Mucosa of gallbladder (tissue), 1 donor: ENCODE measurements at places on chromosomes 2 and 18.

DNA sequence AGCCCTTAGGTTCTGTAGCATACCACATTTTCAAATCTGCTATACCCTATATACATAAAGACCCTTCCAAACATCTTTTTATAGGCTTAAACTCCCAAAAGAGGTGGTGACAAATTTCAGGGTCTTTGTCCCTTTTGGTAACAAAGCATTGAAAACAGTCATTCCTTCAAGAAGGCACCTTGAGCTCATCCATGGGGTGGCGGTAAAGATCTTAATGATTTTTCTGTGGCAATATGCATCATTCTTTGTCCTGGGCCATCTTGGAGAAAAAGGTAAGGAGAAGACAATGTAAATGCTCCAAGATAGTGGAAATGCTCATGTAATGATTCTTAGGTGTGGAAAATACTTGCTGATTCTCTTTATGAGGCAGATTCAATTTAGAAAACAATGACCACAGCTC is 890.5 kb downstream of the CNTNAP5 start:
- no peak for DNase-seq

GRCh38 chr2:176018708-176019107 is 16.6 kb upstream of the LNPK start:
- DNase-seq, result no peak

DNA sequence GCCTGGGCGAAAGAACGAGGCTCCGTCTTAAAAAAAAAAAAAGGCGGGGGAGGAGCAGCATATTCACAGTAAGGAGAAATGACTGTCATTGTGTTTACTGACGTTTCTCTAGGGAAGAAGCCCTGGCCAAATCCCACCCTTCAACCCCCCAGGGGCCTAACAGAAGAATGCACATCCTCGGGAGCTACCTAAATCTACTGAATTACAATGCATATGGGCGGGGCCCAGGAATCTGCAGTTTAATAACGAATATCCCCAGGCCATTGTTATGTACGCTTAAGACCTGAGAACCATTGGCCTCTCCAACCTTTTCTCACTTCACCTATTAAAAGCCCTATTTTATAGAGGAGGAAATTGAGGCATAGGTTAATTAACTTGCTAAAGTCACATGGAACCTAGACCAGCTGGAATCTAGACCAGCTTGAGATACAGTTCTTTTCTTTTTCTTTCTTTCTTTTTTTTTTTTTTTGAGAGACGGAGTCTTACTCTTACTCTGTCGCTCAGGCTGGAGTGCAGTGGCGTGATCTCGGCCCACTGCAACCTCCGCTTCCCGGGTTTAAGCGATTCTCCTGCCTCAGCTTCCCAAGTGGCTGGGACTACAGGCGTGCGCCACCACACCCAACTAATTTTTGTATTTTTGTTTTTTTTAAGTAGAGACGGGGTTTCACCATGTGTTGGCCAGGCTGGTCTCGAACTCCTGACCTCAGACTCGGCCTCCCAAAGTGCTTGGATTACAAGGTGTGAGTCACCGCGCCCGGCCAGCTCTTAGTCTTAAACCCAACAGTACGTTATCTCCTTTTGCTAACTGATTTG is 708 bp upstream of the RIF1 start:
- no peak for DNase-seq

DNA sequence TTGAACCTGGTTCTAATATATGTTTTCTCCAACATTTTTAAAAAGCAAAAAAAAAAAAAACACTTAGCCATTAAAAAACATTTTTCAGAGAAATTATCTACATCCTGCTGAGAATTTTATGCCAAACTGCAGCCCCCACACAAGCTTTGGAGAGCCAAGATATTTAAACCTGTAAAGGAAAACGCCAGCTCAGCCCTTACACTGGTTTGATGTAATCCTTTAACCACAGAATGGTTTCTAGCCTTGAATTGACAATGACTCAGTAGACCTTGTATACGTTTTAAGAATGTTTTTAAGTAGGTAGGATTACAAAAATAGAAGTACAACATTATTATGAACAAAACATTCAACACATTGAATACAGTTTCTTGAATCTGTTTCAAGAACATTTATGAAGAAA is 113.6 kb downstream of the BABAM2 start:
- DNase-seq, result no peak

GRCh38 chr2:5691985-5692529 is at the start of gene SOX11:
TSS of gene SOX11 (plus strand) at chr2:5692384. CDS start at chr2:5692722, 338 bp downstream.
- DNase-seq, result peak; percentile 19

- peak; percentile 45 for DNase-seq
Observed at GRCh38 chr18:37577051-37577611, 11.5 kb upstream of the CELF4 start.

DNA sequence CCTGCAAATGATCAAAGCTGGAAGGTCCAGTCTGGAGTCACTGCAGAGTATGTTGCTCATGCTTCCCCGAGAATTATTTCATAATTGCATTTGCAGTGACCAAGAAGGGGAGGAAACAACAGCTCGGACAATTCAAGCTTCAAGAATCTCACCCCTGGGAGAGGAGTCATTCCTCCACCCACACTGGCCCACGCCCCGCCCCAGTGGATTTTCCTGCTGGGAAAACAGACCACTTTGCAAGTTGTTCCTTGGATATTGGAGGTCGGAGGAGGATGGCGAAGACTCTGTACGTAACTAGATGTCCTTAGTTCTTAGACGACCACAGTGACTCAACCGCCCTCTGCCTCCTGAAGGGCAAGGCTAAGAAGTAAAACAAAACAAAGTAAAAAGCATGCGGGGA is 159.4 kb downstream of the TPO start:
- DNase-seq, result no peak

DNA sequence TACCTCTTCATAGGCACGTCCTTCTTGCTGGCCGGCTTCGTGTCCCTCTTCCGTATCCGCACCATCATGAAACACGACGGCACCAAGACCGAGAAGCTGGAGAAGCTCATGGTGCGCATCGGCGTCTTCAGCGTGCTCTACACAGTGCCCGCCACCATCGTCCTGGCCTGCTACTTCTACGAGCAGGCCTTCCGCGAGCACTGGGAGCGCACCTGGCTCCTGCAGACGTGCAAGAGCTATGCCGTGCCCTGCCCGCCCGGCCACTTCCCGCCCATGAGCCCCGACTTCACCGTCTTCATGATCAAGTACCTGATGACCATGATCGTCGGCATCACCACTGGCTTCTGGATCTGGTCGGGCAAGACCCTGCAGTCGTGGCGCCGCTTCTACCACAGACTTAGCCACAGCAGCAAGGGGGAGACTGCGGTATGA is 2.3 kb downstream of the FZD7 start:
- DNase-seq, result no peak

- no peak for DNase-seq
Observed at GRCh38 chr18:64982414-64983055, 768.3 kb upstream of the CDH7 start.

- no peak for DNase-seq
Observed at GRCh38 chr2:50396298-50396631, 635.7 kb downstream of the NRXN1 start.

DNA sequence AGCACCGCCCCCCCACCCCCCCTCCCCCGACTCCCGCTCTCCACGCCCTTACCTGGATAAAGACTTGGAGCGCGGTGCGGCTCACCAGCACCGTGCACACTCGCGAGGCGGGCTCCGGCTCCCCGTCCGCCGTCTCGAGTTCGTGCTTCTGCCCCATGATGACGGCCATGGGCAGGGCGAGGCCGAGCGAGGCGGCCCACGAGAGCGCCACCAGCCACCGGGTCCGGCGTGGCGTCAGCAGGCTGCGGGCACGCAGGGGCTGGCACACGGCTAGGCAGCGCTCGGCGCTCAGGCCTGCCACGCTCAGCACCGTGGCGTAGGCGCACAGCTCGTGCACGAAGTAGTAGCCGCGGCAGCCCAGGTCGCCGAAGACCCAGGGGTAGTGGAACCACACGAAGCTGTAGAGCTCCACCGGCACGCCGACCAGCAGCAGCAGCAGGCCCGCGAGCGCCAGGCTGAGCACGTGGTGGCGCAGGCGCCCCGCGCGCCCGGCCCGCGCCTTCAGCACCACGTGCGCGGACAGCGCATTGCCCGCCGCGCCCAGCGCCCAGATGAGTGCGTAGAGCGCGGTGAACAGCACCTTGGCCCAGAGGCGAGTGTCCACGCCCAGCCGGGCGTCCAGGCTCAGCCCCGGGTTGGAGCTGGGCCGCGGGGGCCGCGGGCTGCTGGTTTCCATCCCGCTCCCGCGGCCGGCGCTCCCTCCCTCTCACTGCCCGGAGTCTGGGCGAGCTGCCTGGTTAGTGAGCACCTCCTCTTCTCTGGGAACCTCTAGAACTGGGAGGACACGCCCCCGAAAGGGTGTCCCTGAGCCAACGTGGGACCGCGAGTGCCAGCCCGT is at the start of gene NTSR2:
TSS of gene NTSR2 (minus strand) at position 742 of the 838 bp plus-strand sequence. CDS start at position 676, 66 bp downstream.
- peak; percentile 68 for DNase-seq

- no peak for DNase-seq
Observed at GRCh38 chr2:9781252-9781651, 62.0 kb upstream of the TAF1B start.

DNA sequence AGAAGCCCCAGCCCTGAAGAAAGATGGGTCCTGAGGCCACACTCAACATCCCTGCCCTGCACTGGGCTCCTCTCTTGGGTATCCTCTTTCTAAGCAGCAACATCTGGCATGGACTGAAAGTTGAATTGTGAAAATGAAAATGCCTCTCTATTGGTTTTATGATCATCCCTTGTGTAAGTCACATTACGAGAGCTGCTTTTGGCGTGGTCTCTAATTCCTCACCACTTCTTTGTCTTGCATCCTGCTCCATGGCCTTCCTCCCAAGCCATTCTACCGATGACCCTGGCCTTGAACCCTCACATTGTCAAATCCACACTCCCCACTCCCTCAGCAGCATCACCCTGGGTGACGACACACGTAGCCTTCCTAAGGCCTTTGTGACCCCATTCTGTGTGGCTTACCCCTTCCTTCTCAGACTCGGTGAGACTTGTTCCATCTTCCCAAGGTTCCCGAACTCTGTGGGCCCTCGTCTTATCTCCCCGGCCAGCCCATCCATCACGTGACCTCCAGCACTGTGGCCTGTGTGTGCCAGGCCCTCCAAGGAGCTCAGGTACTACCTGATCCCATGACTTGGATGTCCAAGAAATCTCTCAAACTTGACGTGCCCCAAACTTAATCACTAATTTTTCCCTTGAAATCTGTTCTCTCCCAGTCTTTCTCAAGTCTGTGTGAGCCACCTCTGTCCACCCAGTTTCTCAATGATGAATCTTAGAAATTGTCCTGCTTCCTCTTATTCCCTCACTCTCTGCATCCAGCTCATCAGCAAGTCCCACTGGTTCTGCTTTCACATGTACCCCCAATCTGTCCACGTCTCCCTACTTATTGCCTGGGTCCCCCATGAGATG is 194.7 kb upstream of the HS6ST1 start:
- no peak for DNase-seq

DNA sequence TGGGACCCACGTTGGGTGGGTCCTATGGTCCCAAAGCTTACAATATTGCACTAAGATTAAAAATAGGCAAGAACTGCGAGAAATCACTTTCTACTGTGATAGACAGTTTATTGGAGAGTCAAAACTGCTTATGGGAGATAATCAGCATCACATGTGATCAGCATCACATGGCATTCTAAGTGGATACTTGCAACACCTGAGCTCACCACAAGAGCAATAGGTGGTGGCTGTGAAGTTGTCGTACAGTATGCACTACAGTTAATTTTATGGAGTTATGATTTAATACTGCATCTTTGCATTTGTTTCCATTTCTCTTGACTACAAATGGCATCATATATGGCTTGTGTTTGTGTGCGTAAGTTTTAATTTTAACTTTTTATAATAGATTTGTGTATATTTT is 11.6 kb downstream of the PNO1 start:
- no peak for DNase-seq

DNA sequence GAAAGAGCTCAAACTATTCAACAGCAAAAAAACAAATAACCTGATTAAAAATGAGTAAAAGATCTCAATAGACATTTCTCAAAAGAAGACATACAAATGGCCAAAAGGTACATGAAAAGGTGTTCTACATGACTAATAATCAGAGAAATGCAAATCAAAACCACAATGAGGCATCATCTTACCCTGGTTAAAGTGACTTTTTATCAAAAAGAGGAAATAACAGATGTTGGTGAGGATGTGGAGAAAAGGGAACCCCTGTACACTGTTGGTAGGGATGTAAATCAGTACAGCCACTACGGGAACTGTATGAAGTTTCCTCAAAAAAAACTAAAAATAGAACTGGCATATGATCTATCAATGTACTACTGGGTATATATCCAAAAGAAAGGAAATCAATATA is 39.8 kb upstream of the TMEM163 start:
- no peak for DNase-seq

DNA sequence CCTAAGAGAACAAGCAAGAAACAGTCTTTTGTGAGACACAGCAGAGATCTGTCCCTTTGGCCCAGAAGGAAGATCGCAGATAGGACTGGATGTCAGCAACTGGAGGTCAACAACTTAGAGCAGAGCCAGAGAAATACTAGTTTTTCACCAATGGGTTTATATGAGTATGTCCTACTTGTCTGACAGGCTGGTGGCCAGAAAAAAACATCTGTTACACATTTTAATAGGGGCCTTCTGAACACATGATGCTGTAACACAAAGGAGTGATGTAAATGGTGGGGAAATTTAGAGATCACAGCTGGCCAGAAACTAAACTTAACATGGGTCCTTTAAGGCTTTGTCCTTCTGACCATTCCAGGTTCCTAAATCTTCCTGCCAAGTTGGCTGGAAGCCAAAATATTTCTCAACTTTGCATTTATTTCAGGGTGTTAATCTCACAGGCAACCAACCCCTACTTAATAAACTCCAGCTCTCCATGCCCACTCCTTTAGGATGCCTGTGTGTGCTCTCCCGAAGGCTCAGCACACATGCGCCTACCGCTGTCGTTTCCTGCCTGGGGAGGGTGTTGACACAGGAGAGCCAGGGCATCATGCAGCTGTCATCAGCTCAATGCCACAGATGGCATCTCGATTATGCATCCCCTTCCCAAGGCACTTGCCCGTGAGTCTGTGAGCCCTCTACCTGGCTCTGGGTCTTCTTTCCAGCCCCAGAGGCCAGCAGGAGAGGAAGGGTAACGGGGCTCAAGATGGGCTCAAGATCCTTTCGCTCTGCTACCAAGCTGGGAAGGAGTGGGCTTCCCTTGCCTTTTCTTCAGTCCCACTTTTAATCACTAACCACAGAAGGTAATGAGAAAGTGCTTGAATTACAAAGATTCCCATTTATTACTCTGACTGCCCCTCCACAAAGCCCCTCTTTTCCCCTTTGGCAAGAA is 252.5 kb downstream of the ETAA1 start:
- DNase-seq, result peak; percentile 43

DNA sequence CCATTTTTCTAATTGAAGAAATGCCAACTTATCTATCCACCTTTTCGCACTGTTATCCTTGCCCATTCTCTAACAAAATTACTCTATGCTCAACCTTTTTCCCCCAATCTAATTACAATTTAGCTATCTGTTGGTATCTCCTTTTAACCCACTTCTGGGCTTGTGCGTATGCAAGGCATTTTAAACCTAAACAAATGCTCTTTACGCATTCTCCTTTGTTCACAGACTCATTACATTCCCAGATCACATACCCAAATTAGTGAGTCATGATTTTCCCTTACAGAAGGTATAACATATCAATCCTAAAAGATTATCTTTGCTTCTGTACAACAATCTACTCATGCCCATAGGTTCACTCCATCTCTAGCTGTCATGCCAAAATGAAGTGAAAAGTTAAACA is 71.7 kb upstream of the LYPD1 start:
- no peak for DNase-seq
